Mesendoderm (in vitro differentiated cells): ENCODE measurements at places on chromosomes 5 and 9.

- H3K4me3 ChIP-seq = no peak overlapping the region
- no peak overlapping the region for H3K27ac ChIP-seq
- H3K36me3 ChIP-seq = no peaks in the 10 kb centered on the region
- no peaks in the 10 kb centered on the region for H3K4me1 ChIP-seq
- H3K27me3 ChIP-seq = no peaks in the 10 kb centered on the region
These were observed 160.0 kb upstream of the GNA14 start for GRCh38 chr9:77807846-77808750.

DNA sequence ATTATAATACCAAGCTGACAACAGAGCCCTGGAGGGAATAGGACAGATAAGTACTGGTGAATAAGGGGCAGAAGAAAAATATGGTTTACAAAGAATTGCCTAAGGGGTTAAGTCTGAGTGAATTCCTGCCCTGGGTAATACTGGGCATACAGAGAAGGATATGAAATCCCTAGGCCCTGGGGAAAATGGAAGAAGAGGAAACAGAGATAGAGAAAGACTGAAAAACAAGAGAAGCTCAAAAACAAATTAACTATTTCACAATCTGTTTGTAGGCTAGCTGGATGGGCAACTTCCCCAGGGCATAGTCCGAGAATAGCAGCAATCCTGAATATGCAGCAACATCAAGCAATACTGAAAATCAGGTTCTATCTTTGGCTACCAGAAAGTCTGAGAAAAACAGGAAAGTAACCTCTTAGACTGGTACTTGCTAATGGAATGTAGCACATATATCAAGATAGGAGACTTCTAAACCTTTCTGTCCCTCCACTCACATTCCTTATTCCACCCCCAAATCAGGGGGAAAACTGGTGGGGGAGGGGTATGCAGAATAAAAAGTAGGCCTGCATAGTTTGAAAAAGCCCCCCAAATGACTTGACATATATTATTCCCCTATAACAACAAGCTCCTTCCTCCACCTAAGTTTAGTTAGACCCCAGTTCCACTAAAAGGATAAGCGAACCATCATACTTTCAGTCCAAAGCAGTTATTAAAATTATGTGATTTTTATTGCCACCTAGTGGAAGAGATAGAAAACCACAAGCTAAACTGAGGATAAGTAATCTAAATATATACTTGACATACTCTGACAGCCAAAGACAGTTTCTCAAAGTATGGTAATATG lies 20.6 kb downstream of the SLC38A9 start:
- peak; percentile 57 for DNase-seq
- peaks cover 2% of the 10 kb centered on the region for H3K4me1 ChIP-seq
- H3K27me3 ChIP-seq = no peaks in the 10 kb centered on the region
- no peaks in the 10 kb centered on the region for H3K36me3 ChIP-seq
- no peak overlapping the region for H3K4me3 ChIP-seq

DNA sequence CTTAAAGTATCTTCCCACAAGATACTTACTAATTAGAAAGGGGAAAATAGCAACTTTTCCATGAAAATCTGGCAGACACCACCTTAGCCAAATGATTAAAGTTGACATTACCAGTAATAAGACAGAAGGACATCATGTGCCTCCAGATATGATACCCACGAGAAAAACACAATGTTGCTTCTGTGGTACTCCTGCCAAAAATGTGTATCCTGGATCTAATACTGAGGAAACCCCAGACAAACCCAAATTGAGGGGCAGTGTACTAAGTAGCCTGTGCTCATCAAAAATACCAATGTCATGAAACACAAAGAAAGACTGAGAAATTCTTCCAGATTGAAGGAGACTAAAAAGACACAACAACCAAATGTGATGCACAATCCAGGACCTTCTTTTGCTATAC lies 85.3 kb downstream of the TTLL11 start:
- no peaks in the 10 kb centered on the region for H3K4me1 ChIP-seq
- H3K4me3 ChIP-seq = no peak overlapping the region
- no peak for DNase-seq

DNA sequence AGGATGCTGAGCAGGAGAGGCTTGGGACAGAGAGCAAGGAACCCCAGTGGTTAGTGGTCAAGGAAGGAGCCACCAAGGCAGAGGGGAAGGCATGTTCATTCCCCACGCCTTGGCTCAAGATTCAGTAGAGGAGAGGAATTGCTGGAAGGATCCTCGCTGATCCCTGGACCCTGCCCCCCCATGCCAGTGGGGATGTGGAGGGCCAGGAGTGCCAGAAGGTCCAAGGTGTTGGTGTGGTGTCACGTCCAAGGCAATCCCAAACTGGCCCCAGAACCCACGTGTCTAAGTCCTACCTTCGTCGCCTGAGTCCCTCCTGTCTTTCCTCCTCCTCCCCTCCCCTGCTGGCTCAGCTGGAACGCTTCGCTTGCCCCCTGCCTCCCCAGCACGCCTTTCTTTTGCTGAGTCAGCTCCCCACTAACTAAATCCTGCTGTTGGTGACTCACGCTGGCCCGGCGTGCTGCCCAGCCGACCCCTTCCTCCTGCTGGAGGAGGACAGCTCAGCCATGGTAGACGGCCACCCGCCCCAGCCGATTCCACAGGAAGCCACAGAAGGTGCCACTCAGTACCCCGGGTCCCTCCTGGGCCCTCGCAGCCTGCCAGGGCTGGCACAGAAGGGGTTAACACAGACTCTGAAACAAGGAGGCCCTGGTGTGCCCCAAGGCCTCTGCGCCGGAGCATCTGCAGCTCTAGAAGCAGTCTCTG lies 37.6 kb upstream of the ORM1 start:
- H3K4me1 ChIP-seq = no peaks in the 10 kb centered on the region
- H3K4me3 ChIP-seq = no peak overlapping the region
- no peaks in the 10 kb centered on the region for H3K27me3 ChIP-seq
- H3K36me3 ChIP-seq = peaks cover 2% of the 10 kb centered on the region
- DNase-seq = peak; percentile 59

DNA sequence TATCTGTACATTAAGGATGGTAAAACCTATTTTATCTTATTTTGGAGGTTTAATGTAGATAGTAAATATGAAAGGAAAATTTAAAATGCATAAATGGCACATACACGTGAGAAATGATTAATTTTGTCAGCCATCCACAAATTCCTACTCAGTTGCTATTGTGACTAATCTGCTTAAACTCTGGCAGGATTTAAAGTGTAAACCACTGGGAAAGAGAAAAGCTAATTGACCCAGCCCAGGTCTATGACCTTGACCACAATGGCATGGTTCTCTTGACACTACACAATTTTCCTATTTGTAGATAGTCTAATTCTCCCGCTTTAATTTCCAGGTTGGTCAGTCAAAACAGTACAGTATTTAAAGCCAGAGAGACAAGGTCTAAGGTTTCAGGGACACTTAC lies 459.0 kb upstream of the KLF4 start:
- no peaks in the 10 kb centered on the region for H3K27me3 ChIP-seq
- H3K4me1 ChIP-seq = no peaks in the 10 kb centered on the region
- no peak for DNase-seq
- no peak overlapping the region for H3K4me3 ChIP-seq

DNA sequence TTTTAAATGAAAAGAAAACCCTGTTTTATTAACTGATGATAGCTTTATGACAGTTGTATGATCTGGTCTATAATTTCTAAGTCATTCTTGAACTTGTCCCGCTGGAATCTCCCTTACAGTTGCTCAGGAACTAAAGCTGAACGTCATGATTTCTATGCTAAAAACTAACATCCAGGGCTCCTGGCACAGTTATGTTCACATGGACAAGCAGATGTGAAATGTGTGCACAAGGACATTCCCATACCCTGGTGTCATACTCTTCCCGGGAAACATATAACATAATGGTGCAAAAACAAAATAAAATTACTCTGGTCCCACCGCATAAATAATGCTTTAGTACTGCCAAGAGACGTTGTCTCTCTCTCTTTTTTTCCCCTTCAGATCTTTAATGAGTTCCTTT lies 134.9 kb downstream of the PRDM6 start:
- no peaks in the 10 kb centered on the region for H3K4me1 ChIP-seq
- H3K36me3 ChIP-seq = no peaks in the 10 kb centered on the region
- no peak overlapping the region for H3K4me3 ChIP-seq
- H3K27me3 ChIP-seq = no peaks in the 10 kb centered on the region
- DNase-seq = no peak

GRCh38 chr9:125142560-125143376 lies 560 bp downstream of the SCAI start:
- no peak overlapping the region for H3K27ac ChIP-seq
- peak overlapping the region; percentile 77 for H3K4me3 ChIP-seq
- peaks cover 2% of the 10 kb centered on the region for H3K4me1 ChIP-seq
- H3K27me3 ChIP-seq = no peaks in the 10 kb centered on the region

GRCh38 chr9:114055894-114056293 lies 22.2 kb downstream of the AMBP start:
- H3K27ac ChIP-seq = no peak overlapping the region
- no peak overlapping the region for H3K4me3 ChIP-seq
- no peaks in the 10 kb centered on the region for H3K27me3 ChIP-seq
- no peak for DNase-seq

- H3K4me3 ChIP-seq = no peak overlapping the region
- H3K27me3 ChIP-seq = no peaks in the 10 kb centered on the region
- DNase-seq = peak; percentile 19
- H3K36me3 ChIP-seq = no peaks in the 10 kb centered on the region
- no peak overlapping the region for H3K27ac ChIP-seq
These were observed 67.9 kb upstream of the ANKRD55 start for GRCh38 chr5:56301069-56301468.

GRCh38 chr5:177473443-177474001 lies at the start of gene DBN1:
Gene DBN1, minus strand, starts transcription at chr5:177473634. Its CDS starts 113 bp downstream, at chr5:177473521.
- peak within 1 kb of the TSS; percentile 87 for H3K4me3 ChIP-seq
- peaks cover 25% of the 10 kb centered on the region for H3K4me1 ChIP-seq
- H3K27ac ChIP-seq = peak within 1 kb of the TSS; percentile 89
- DNase-seq = peak; percentile 76
- H3K27me3 ChIP-seq = no peaks in the 10 kb centered on the region

- no peaks in the 10 kb centered on the region for H3K4me1 ChIP-seq
- H3K27me3 ChIP-seq = no peaks in the 10 kb centered on the region
These were observed 191.0 kb downstream of the ADAMTS6 start for GRCh38 chr5:65290677-65291076.

GRCh38 chr5:54211912-54212311 lies 98.5 kb downstream of the ARL15 start:
- H3K4me1 ChIP-seq = peaks cover 13% of the 10 kb centered on the region
- no peaks in the 10 kb centered on the region for H3K27me3 ChIP-seq
- H3K27ac ChIP-seq = no peak overlapping the region
- no peaks in the 10 kb centered on the region for H3K36me3 ChIP-seq

DNA sequence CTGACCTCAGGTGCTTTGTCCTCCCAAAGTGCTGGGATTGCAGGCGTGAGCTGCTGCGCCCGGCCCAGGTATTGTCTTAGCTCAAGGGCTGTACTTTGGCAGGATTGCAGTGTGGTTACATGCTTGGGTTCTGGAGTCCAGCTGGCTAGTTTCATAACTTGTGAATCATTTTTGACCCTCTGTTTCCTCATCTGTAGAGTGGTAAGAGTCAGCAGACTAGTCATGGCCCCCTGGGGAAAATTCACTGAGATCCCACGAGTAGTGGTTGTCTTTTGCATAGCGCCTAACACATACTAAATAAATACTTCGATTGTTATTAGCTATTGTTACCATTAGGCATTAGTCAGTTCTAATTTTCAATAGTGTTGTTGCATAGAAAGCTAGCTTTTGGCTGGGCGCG lies 14.3 kb downstream of the PTPA start:
- DNase-seq = no peak
- H3K27me3 ChIP-seq = no peaks in the 10 kb centered on the region
- H3K36me3 ChIP-seq = peaks cover 6% of the 10 kb centered on the region
- H3K27ac ChIP-seq = no peak overlapping the region

DNA sequence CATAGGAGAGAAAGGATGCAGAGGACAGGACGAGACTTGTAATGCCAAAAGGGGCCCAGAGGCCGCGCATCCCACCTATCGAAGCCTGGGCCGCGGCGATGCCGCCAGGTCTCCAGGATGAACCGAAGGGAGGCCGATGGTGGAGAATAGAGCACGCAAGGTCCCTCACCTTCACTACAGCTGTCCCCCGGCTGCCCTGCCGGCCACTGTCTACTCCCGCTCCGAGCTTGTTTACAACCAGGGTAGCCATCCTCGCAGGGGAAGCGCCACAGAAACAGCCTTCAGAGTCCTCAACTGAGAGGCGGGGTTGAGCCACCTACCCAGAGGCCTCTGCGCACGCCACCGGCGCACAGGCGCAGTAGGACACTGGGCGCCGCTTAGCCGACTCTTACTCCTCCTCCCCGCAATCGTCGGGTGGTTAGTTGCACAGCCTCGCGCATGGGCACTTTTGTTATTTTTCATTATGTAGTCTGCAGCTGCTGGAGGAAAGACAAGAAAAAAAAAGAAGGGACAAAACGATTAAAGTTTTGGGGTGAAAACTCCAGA lies at the start of gene TRIM23:
Gene TRIM23, minus strand, starts transcription at position 309 of the 546 bp plus-strand sequence. Its CDS starts 59 bp downstream, at position 250.
- H3K36me3 ChIP-seq = no peaks in the 10 kb centered on the region
- H3K27ac ChIP-seq = peak within 1 kb of the TSS; percentile 43
- H3K4me3 ChIP-seq = peak within 1 kb of the TSS; percentile 93
- no peaks in the 10 kb centered on the region for H3K27me3 ChIP-seq
- peaks cover 4% of the 10 kb centered on the region for H3K4me1 ChIP-seq
- DNase-seq = peak; percentile 96

DNA sequence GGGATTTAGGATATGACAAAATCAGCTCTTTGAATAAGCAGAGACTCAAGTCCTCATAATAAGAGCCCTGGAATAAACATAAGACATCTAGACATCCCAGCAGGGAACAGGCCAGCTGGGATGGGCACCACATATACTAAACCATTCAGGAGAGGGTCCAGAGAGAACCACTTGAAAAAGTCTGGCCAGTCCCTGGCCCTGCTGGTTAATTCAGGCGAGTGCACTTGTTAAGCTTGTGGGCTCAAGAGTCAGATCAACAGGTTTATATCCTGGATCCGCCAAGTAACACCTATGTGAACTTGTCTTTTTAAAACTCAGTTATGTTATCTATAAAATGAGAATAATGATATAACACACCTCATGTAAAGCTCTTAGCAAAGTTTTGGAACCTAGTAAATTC lies 63.3 kb downstream of the CAVIN4 start:
- no peaks in the 10 kb centered on the region for H3K36me3 ChIP-seq
- H3K4me3 ChIP-seq = no peak overlapping the region
- no peaks in the 10 kb centered on the region for H3K27me3 ChIP-seq
